Stimulated activated CD8-positive, alpha-beta memory T cell treated with anti-CD3 and anti-CD28 coated beads, Interleukin-2, amount 100 ng/mL, for 1 hour (primary cell): ENCODE measurements at places on chromosomes 1 and 21.

DNA sequence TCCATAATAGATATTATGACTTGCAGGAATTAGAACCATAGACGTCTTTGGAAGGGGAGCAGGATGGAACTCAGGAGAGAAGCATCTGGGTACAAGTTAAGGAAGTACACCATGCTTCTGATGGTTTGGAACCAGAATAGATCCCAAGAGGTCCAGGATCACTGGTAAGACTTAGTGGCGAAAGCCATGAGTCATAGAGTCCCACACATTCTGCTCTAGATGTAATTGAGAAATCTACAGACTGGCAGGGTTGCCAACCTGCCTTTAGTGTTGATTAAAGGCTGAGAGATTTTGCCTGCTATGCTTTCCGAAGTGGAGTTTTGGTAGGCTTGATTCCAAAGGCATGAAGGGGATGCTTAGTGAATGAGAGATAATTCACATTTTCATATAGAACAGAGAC lies 57.1 kb upstream of the C1orf87 start:
- DNase-seq: no peak

GRCh38 chr1:78142736-78143135 lies 97.0 kb downstream of the GIPC2 start:
- DNase-seq: no peak

GRCh38 chr1:184405094-184405800 lies 18.4 kb downstream of the C1orf21 start:
- DNase-seq: no peak

DNA sequence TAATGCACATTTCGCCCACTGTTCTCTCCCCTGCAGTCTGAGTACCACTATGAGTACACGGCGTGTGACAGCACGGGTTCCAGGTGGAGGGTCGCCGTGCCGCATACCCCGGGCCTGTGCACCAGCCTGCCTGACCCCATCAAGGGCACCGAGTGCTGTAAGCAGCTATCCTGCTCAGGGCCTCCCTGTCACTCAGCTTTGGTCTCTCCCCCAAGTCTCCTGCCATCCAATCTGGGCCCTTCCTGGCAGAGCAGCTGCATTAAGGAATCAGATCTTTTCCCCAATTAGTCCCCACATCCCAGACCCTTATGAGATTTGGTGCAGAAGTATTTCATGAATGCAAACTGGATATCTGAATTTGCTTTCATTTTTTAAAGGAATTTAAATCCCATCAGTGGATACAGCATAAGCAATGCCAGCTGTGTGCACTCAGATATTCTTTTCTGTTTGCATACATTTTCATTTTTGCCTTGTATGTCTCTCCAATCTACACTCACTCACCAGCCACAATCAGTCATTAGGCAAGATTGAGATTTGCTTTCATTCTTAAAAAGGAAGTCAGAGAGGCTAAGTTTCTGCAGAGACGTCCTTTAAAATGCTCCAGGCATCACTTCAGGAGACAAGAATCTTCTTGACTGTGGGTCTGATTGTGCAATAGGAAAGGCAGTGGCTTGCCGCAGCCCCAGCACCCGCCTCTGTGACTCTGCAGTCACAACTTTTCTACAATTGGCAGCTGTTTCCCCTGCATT lies 48.1 kb downstream of the ELAPOR1 start:
- no peak for DNase-seq

DNA sequence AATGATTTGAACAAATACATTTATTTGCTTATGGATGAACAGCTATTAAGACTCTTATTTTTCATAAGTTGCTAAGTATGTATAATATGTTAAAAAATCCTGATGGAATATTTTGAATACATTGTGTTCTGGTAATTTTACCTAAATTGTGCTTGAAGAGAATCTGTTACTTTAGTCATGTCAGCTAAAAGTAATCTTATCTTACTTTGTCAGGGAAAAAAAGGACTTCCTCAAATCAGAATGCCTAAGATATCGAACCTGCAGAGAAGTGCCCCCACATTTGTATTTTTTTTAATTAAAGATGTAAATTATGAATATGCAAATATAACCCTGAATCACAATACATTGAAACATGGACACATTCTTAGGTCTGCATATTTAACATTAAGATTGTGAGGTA lies 1331.7 kb downstream of the MRPL39 start:
- DNase-seq: no peak

DNA sequence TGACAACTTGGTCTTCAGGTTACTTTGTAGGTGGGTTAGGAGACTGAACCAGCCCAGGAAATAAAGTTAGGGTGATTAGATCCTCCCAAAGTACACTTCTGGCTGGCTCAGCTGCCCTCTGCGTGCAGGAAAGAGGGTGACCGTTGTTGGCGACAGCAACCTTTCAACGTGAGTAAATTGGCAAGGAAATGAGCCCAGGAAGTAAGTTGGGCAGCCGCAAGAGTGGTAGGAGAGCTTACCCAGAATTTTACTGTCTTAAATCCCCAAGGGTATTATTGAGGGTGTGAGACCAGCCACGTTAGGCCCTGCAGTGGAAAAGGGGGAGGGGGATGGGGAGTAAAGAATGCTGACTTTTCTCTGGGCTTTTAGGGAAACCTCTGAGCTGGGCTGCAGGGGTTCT lies 1.6 kb downstream of the TENT5C start:
- DNase-seq: peak; percentile 20

DNA sequence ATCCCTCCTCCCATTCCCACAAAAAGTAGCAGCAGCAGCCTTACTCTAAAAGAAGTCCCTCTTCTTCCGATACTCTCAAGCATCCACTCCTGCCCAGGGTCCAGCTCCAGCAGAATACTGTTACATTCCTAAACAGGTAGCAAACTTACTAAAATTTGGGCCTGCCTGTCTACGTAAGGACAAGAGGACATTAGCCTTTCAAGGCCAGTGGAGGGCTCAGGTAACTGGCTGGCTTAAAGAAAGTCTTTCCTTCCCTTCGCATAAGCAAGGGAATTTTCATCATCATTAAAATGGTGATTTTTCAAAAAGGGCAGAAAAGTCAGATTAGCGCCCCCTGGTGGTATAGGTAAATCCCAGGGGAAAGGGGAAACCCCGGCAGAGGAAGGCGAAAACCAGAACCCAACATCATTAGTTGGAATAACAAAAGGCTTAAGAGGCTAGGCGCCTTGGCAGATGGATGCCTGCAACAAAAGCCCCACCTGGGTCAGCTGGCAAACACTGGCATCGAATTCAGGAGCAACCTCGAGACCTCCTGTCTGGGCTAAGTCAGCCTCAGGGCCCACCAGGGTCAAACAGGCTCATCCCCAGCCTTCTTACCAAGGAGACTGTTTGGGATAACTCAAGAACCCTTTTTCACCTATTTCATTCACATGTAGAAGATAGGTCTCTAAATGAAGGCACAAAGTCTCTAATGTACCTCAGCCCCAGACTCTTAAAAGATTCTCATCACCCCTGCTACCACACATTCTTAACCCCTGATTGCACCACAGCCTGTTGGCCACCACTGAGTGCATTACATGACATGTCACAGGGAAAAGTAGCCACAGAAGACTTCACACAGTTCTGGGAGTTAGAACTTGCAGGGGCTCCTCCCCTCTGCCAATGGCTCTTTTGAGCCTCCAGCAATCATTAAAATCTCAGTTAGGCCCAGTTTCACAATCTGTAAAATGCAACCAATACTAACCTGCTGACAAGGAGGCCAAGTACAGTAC lies 36.7 kb downstream of the ERI3 start:
- DNase-seq: no peak

GRCh38 chr1:235297579-235297978 lies 30.4 kb downstream of the ARID4B start:
- DNase-seq: no peak

DNA sequence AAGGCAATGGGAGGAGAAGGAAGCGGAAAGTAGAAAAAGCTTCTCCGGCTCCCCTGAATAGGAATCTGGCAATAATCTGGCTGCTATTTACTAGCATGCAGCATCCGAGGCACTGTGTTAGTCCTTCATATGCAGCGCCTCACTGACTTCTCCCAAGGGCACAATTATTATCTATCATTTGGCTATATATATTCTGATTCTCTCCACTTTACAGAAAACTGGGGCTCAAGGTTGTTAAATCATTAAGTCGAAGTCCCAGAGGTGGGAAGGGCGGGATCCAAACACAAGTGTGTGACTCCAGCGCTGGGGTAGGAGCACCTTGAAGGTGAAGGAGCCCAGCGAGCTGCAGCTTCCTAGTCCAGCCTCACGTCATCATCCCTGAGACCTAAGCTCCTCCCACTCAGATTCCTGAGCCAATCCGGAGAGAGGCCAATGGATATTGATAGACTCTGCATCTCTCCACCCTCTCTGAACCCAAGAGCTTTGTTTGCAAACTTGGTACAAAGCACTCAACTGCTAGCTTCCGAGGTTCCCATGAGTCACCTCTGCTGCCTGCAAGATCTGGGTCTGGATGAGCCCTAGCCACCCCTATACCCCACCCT lies 16.6 kb upstream of the EYA3 start:
- no peak for DNase-seq

GRCh38 chr1:198082576-198082975 lies 74.2 kb upstream of the NEK7 start:
- DNase-seq: no peak

- DNase-seq: no peak
Observed at GRCh38 chr1:158248771-158249170, 5.5 kb upstream of the CD1A start.

- DNase-seq: no peak
Observed at GRCh38 chr1:206590025-206590758, 22.1 kb downstream of the EIF2D start.

- DNase-seq: no peak
Observed at GRCh38 chr1:53439337-53440207, 19.6 kb upstream of the DMRTB1 start.

DNA sequence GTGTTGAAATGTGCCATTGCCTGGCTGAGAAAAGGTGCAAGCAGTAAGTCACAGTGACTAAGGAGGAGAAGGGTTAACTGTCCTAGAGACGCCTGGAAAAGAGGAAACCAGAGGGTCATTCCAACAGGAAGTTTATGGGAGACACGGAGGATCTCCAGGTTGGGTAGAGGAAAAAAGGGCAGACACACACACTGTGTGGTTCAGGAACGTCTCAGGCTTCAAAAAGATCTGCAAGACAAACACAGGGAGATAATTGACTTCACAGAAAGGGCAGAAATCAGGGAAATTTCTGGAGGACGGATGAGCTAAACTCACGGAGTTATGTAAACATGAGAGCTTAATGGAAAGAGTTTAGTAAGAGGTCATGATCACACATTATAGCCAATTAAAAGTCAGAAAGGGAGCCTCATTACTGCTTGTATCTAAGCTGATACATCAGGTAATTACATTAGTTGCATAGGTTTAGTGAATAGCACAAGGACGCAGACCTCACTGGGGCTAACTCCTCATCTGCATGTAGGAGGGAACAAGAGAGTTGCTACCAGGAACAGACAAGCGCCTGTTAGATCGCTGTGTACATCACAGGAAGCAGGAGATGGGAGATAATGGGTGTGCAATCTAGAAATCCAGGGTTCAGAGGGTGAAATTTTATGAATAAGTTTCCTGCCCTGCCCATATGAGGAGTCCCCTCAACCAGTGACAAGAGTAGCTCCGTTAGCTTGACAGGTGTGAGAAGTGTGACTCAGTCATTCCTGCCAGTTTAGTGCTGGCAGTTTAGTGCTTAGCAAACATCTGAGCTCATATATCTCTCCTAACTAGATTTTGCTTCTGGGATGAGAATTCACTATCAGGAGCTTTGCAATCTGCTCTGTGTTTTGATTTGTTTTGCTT lies 96.6 kb upstream of the TNR start:
- no peak for DNase-seq

DNA sequence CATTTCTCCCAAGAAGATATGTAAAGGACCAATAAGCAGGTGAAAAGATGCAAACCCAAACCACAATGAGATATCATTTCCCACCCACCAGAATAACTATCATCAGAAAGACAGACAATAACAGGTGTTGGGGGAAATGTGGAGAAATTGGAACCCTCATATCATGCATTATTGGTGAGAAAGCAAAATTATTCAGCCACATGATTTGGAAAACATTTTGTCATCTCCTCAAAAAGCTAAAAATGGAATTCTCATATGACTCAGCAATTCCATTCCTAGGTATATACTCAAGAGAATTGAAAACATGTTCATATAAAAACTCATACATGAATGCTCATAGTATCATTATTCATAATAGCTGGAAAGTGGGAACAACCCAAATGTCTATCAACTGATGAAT lies 25.1 kb upstream of the RNF186 start:
- no peak for DNase-seq

DNA sequence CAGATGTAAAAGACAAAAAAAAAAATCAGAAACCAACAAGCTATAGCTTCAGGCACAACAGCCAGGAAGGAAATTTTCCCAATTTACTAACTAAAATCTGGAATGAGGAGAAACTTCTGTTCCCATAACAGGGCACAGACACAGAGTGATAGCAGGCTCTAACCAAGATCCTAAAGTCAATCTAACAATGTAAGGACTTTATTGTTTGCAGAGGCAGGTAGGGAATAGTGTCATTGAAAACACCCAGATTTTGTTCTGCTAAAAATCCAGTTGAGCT lies 166.6 kb upstream of the ATP1B1 start:
- DNase-seq: no peak

- DNase-seq: no peak
Observed at GRCh38 chr1:62530516-62531154, 66.7 kb upstream of the ANGPTL3 start.

- DNase-seq: no peak
Observed at GRCh38 chr1:35860696-35861095, 22.3 kb upstream of the AGO1 start.

DNA sequence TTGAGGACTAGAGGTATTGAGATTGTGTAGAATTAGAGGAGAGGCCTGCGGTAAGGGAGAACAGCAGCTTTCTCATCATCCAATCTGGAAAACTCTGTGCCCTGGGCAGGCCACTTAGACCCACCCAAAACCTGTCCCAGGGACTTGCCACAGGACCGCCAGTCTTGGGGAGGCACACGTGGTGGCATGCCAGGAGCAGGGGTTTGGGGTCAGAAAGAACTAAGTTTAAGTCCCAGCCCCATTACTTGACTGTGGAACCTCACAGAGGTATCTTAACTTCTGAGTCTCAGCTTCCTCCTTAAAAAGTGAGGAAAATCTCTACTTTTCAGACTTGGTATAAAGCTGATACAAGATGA lies 356.6 kb downstream of the HHAT start:
- no peak for DNase-seq

GRCh38 chr1:185478877-185479276 lies 161.8 kb upstream of the IVNS1ABP start:
- DNase-seq: no peak

- no peak for DNase-seq
Observed at GRCh38 chr21:40569357-40569756, 277.6 kb downstream of the DSCAM start.

DNA sequence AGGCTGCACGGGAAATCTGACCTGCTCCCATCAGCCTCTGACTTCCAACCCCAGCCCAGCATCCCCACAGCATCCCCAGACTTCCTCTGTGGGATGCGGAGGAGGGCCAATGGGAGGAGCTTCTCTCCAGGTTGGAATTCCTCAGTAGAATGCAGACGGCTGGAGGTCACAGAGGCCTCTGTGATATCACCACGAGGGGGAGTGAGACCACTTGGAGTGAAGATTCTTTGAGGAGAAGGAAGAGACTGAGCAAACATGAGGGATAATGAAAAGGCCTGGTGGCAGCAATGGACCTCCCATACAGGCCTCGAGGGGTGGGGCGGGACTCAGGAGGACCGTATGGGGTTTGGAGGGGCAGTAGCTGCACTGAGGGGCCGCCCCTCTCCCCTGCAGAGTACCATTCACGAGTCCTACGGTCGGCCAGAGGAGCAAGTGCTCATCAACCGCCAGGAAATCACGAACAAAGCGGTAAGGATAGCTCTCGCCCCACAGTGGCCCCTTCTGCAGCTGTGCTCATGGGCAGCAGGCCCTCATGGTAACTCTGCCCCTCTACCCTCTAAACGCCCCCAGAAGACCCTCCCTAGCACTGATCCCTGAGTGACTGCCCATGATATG lies at the start of gene CATSPER4:
CATSPER4 (plus strand) TSS at position 230 of the 615 bp plus-strand sequence; CDS start at position 256, 26 bp downstream.
- no peak for DNase-seq

GRCh38 chr21:35829067-35829466 lies 231.3 kb downstream of the SETD4 start:
- no peak for DNase-seq
